ENCODE measurements at places on chromosomes 5 and 9. TPM values are rescaled to one million over a fixed set of nuclear protein-coding genes. Genes with fewer than 3 reads are reported as not detected.

LMNB1 gene
- total RNA-seq, result 58.3 TPM

CDO1 gene
- total RNA-seq, result not detected

SAXO1 gene
- total RNA-seq, result not detected

MYO10 gene
- 67.4 TPM for total RNA-seq

ADRA1B gene
- total RNA-seq, result 8.1 TPM

SARDH gene
- not detected for total RNA-seq

CCNI2 gene
- total RNA-seq, result 0.20 TPM

Measured in A549 treated with DMSO at 1 μM for 4 hours (cell line).